Body of pancreas (tissue), 4 donors: ENCODE measurements at places on chromosomes 2 and 18. TPM values are rescaled to one million over a fixed set of nuclear protein-coding genes. Genes with fewer than 3 reads are reported as not detected.

The DARS1 gene
- 29.3 TPM for total RNA-seq

DNA sequence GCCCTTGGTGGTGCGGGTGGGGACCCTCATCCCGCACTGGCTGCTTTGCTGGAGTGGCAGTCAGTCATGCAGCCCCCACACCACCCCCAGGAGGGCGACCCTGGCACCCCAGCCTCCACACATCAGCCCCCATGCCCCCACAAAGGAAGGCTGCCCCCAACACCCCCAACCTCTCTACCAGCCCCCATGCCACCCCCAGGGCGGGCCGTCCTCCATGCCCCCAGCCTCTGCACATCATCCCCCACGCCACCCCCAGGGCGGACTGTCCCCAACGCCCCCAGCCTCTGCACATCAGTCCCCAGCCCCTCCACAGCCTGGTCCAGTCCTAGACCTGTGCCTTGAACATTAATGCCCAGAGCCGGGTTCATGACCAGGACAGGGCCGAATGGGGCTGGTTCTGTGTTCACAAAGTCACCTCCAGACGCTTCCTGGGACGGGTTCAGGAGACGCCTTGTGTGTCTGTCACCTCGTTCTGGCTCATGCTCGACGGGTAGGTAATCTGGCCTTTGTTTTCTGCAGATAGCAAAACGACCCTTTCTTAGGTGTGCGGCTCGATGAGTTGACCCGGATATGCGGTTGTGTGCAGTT lies 18.4 kb downstream of the D2HGDH start:
- DNase-seq = no peak

The POTEC gene
- total RNA-seq = not detected

The SETBP1 gene
- total RNA-seq = 37.2 TPM

DNA sequence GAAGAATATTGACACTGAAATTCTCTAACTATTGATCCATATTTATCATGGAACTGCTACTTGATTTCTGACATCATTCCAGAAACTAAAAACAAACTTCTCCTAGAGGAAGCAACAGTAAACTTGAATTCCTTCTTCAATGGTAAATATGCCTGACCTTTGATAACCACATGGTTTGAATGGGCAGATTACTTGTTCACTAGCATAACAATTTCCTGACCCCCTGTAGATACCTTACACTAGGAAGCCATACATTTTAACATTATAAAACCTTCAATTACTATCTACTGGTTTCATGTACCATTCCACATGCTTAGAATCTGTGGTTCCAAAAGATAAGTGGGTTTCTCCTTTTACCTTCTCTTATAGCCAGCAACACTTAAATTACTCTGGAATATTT lies 36.5 kb upstream of the DSG1 start:
- no peak for DNase-seq

The MALT1 gene
- 14.5 TPM for total RNA-seq

DNA sequence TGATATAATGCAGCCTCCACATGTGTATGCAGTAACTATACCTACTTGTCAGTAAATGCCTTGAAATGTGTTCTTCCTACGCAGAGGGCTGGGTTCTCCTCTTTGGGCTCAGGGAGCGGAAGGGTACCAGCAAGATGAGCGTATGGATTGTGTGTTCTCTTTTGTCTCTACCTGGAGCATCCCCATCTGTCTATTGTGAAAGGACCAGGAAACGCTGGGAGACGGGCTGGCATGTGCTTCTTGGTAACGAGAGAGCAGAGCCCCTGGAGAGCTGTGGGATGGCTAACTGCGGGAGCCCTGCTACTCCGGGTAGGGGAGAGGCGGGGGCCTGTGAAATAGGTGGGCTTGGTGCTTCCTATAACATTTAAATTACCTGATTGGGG lies 80.9 kb downstream of the BCL2 start:
- no peak for DNase-seq

DNA sequence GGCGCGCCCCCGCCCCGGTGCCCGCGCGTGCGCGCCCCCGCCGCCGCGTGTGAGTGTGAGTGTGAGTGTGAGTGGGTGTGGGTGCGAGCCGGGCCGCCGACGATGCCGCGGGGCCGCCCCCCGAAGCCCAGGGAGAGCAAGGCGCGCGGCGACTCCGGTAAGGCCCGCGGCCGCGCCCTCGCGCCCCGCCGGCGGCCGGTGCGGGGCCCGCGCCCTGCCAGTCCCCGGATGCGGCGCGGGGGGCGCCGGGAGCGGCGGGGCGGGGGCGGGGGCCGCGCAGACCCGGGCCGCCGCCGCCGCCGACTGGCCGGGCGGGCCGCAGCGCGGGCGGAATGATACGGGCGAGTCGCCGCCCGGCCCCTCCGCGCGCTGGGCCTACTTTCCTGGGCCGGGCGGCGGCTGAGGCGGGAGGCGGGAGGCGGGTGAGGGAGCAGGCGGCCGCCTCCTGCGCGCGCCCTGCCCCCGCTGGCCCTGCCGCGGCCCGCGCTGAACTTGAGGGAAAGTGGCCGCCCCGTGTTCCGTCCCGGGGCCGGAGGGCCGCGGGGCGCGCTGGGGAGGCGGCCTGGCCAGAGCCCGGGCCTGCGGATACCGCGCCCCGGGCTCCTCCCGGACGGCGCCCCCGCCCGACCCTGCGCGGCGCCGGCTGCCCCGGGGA lies at the start of gene ZNF236:
ZNF236 (plus strand) TSS at position 52 of the 655 bp plus-strand sequence; CDS start at position 103, 51 bp downstream.
- DNase-seq = peak; percentile 81

The ASTL gene
- not detected for total RNA-seq

DNA sequence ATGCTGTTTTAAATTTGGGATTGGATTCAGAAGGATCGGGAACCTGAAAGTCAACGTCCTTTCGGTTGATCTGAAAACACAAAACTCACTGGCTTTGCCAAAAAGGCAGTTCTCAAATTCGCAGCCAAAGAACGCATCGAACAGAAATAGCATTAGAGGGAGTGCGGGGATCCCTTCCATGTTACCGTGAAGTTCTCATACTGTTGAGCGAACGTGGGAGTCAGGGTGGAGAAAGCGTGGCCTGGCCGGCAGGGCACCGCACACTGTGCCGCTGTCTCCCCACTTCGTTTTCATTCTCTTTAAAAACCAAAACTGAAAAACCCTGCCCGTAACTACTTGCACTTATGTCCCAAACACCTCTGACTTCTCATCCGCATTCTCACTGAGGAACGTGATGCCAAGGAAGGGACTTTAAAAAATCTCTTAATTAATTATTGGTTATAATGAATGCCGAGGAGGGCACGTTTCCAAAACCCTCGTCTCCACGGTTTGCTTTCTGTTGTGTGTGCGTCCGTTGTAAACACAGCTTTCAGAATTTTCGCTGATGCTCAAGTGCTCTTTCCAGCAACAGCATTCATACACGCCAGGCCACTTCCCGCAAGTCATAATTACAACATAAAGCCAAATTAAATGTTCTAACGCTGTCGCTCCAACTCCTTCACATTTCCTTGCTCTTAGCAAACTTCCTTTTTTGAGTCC lies 60.9 kb upstream of the TWIST2 start:
- DNase-seq = no peak

The HTR2B gene
- total RNA-seq = not detected

DNA sequence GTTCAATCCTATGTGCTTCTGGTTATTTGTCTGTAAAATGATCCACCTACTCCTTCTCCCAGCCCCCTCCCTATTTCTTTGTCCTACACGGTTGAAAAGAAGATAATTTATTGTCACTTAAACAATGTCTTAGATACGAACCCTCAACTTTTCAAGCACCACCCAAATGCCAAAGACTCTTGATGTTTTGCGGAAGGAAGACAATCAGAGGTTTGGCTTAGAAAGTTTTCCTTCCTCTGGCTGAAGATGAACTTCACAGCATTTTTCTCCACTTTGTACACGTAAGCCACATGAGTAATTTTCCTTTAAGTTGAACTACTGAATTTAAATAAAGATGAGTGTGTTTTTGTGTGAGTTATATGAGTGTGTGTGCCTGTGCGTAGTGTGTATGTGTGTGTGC lies 25.5 kb upstream of the SLC8A1 start:
- DNase-seq = no peak

DNA sequence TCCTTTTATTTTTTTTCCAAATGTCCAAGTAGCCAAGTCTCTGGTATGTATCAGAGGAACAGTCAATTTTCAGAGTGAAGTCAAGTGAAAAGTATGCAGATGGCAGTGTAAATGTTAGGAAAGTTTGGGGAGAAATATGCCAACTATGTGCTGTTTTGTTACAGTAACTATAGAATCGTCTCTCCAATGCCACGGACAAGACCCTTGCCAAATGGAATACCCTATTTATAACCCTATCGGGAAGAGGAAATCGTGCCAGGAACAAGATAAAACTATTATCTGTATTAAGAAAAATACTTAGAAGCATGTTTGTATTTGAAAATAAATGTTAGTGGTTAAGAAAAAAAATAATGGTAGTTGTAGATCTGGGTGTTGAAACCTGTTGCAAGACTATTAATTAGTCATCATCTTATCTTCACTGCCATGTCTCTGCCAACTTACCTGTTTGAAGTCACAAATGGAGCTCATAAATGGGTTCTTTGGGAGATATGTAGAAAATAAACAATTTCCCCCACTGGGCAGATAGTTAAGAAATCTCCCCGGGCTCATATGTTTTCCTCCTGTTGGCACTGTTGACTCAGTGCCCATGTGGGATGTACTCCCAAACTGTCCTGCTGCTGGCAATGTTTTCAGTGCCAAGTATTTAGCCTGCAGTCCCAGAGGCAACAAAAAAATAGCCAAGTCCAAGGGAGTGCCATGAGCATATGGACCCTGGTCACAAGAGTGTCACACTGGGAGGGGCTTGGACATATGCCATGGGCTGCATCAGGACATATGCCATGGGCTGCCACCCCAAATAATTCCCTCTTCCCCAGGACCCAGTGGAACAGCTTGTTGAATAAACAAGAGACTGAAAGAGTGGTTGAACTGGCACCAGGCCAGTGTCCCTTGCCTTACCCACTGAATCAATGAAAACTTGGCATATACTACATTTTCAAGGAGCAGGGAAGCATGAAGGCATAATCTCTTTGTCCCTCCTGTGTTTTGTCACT lies 366.9 kb downstream of the OSR1 start:
- DNase-seq = peak; percentile 94

The SERPINB5 gene
- not detected for total RNA-seq

DNA sequence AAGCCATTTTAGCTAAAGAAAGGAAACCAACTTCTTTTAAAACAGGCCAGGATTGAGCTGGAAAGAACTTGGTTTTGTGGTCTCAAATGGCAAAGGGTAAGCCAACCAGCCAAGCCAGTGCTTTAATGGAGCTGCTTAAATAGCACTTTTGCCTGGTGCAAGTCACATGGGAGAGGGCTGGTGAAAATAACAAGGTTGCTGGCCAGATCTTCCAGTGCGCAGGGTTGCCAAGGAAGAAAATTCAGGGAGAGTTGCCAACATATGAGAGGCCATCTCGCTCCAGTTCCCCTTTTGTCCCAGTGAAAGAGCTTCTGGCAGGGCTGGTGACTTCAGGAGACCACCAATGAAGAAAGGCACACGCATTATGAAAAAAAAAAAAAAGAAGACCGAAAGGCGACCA lies 57.3 kb downstream of the IRS1 start:
- DNase-seq = peak; percentile 68

DNA sequence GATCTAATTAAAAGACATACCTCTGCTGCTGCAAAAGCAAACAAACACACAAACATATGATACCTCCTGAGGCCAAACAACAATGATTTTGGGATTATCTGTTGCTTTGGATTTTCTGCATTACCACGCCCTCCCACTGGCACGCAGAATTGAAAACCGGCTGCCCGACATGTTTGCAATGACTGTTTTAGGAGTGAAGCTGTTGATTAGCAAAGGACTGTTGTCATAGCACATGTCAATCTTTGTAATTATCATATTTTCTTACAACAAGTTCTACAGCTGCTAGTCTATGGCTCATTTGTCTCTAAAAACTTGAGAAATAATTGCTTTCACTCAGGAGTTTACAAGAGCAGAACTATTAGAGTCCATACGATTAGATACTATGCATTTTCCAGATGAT lies 94.4 kb upstream of the MEIS1 start:
- DNase-seq = no peak

The IL36B gene
- total RNA-seq = not detected

DNA sequence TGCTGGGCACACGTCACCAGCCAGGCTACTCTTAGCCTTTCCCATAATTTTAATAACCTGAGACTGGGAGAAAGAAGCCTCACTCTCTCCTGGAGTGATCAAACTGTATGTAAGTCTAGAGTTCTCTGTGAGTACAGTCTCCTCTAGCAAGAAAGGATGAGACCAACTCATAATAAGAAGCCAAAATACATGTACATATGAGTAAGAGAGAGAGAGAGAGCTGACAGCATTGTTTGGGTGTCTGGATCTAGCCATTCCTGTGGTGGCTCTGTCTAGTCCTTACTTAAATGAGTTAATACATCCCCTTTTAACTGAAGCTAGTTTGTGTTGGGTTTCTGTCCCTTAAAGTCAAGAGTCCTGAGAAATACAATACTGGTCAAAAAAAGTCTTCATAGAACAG lies 26.0 kb upstream of the ANXA4 start:
- no peak for DNase-seq

DNA sequence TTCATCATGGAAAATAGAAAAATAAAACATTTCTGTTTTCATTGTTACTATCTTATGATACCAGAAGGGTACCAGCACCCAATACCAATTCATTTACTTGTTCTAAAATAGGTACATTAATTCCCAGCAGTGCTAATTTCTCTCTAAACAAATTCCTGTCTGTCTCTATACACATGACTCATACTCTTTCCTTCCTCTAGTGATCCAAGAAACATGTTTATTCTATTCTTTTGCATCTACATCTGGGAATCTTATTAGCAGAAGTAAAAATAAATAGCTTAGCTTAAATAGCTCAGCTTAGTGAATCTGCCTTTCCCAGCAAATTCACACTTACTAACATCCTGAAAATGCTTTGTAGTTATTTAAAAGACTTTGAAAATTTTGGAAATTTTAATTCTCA lies 84.5 kb upstream of the MAPRE2 start:
- DNase-seq = no peak

The TMEM182 gene
- total RNA-seq = 0.33 TPM

- DNase-seq = no peak
These were observed 1596.8 kb upstream of the SLC39A10 start for GRCh38 chr2:194060269-194060668.

DNA sequence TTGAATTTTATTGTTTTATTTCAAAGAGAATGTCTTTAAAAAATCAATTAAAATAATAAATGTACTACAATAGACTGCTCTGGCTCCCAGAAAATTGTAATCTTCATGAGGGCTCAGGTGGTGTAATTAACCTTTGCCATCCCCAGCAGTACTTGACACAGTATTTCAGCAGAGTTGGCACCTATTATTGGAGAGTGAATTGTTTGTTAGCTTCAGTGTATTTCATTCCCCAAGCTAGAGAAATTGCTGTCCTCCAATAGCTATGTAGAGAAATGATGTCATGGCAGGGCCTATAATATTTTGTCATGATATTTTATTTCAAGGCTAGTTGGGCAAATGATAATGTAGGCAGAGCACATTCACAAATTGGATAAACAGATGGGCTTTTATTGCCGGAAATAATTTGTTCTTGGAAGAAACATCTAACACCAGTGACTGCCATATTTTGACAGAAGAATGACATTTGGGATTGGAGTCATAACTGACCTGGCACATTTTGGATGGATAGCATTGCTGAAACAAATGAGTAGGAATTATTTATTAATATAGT lies 712.0 kb upstream of the NXPH2 start:
- no peak for DNase-seq

DNA sequence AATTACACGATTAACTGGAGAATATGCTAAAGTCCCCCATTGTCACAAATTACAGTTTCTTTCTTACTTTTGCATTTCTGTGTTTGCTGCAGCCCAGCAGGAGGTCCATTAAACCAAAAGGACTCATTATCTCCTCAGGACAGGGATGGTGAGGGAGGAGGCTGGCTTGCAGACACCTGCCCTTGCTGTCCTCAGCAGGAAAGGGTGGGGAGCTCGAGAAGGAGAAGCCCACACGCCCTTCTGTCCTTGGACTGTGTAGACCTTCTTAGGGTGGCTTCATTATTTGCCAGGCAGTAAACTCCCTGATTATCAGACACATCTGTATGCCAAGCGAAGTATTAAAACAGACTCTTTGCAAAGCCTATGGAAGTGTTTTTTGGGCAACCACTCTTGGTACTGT lies 196.0 kb downstream of the LDLRAD4 start:
- DNase-seq = no peak
